ENCODE measurements at places on chromosomes 7 and 10.

GRCh38 chr7:121180436-121181063, 148.2 kb upstream of the WNT16 start:
- no peak for DNase-seq

DNA sequence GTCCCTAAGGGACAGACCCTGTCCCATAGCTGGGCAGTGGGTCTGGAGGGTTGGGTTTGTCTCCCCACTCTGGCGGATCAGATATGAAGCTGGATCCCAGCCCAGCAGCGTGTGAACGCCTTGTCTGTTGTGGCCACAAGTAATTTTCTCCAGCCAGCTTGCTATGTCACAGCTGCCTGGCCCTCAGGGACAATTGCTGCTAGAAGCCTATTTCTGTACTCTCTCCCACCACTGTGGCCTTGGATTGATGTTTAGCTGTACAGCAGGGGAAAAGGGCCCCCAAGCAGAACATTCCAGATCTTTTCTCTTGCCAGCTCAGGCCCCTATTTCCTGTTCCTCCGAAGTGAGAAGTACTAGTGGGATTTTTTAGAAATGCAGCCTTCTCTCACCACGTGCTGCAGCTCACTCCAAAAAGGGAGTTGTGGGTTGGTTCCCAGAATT, 53.5 kb upstream of the WAC start:
- DNase-seq: no peak

GRCh38 chr7:105269397-105269796, 119.3 kb downstream of the SRPK2 start:
- no peak for DNase-seq

DNA sequence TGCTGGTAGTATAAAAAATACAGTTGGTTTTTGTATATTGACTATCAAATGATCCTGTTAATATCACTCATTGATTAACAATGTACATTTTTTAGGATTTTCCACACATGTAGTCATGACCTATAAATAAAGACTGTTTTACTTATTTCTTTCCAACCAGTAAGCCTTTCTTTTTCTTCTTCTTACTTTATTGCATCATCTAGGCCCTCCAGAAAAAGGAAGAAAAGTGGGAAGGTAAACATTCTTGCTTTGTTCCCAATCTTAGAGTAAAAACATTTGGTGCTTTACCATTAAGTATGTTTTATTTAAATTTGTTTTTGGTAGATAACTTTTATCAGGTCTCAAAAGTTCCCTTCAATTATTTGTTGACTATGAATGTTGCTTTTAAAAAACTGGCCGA, 47.1 kb upstream of the CCNY start:
- DNase-seq: no peak

GRCh38 chr7:72163271-72163670, 248.9 kb downstream of the CALN1 start:
- no peak for DNase-seq

- DNase-seq: no peak
These were observed 46.0 kb downstream of the RASGEF1A start for GRCh38 chr10:43220657-43221418.

- no peak for DNase-seq
These were observed 1.0 kb downstream of the EBF3 start for GRCh38 chr10:129962872-129963640.

- no peak for DNase-seq
These were observed 402.6 kb downstream of the NRG3 start for GRCh38 chr10:82277591-82277990.

DNA sequence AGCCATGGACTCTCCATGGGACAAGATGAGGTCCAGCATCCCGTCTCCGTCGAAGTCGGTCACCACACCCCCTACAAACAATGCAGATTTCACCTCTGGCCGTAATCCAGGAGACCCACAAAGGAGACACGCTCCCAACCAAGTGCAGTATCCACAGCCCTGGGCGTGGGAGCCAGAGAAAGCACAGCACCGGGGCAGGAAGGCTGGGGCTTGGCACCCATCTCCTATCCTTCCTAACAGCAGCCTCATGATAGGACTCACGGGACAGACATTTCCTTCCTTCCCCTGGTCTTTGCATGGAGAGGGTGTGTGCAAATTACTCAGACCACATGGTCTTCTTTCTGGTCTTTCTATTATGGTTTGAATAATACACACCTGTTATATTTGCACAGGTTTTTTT, 46.3 kb downstream of the GOLGA7B start:
- DNase-seq: no peak

DNA sequence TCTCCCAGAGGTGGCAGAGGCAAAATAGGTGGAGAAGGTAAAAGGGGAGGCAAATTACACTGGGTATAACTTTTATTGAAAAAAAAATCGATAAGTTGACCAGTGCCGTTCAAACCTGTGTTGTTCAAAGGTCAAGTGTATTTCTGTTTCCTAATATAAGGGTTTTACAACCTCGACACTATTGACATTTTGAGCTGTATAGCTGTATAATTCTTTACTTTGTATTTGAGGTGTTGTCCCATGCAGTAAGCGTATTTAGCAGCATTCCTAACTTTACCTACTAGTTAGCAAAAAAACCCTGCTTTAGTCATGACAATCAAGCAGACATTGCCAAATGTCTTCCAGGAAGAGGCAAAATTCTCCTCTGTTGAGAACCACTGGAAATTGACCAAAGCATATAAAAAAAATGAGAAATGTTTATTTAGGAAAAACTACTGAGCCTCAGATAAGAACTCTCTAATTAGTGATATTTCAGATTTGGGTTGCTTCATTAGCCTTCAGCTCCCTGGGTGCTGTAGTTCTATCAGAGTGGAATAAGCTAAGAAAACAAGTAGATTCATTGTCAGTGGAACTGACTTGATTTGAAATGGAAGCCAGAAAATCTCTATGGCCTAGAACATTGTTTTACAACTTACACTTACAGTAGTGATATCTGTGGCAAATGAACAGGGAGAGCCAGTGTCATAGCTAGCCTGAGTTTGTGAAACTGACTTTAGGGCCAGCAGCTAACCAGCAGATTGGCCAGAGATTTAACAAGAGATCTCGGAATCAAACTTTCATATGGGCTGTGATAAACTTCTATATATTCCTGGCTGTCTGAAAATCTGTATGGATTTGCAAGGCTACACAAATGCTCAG, 331.6 kb downstream of the DGKB start:
- DNase-seq: no peak

DNA sequence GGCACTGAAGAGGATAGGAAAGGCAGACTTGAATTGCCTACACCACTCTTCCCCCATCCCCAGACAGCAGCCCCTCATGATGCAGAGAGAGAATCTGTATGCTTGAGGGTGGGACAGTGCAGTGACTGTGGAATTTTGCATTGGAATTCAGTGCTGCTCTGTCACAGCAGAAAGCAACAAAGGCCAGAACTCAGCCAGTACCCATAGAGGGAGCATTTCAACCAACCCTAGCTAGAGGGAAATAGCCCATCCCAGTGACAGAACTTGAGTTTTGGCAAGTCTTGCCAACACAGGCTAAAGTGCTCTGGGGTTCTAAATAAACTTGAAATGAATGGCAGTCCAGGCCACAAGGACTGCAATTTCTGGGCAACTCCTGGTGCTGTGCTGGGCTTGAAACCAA, 80.4 kb downstream of the TES start:
- DNase-seq: no peak

GRCh38 chr7:142094861-142095260, 16.7 kb upstream of the MGAM2 start:
- DNase-seq: no peak

DNA sequence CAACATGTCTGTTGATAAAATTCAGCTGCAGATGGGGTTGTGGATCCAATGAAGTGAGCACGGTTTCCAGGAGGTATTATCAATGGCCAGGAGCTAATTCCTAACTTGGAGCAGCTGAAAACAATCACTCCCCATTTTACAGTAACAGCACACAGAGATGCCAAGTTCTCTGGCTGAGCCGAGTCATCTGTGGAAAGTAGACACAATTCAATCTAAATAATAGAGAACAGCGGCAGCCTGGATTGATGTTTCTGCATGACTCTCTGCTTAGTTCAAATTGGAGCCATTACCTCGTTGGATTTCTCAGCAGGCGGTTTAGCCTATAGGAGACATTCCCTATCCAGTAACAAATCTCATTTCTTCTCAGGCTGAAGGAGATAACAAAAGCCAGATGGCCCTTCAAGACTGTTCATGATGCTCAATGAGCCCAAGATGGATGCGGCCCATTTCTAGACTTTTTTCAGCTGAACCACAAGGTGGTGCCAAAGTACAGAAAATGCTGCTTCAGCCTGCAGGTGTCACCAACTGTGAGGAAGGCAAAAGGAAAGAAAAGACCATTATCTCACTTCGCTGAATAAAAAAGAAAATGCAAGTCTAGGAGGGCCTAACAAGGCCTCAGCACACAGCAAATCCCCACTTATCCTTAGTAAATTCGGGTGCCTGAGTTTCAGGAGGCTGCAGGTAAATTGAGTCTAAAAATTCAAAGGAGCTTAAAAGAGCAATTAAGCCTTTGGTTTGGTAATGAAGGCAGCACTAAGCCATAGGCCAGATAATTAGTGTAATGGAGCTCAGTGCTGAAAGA, 83.7 kb downstream of the SLC16A9 start:
- DNase-seq: no peak

DNA sequence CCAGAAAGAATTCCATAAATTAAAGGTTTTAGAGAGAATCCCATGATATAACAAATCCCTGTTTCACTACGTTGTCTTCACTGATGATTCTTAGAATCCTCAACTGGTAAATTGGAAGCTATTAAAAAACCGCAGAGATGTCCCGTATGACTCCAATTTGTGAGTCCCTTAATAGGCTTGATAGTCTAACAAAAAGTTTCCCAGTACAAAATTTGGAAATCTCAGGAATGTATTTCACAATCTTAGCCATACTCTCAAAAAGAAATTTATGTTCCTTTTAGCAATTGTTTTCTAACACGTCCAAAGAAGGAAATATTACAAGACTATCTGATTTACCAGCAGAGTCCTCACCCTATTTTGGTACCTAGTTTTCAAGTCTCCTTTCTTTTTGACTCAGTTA, 2.5 kb downstream of the TES start:
- DNase-seq: no peak

GRCh38 chr10:49353895-49354566, 41.9 kb downstream of the DRGX start:
- no peak for DNase-seq

DNA sequence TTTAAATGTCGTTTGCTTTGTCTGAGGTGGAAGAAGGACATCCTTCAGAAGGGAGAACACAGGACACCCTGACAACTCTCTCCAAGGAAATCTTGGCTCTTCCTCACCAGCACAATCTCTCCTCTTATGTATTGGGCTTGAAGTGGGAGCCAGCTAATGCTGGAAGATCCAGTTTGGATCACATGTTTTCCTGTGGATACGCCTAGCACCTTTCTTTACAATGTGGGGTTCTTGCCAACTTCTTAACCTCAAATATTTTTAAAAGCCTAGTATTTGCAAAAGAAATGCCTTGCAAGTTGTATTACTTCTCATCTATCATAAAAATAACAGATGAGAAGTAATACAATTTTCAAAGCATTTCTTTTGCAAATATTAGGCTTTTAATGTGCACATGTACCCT, 76.4 kb downstream of the FRMD4A start:
- no peak for DNase-seq

- no peak for DNase-seq
These were observed 1.3 kb upstream of the ITPRIP start for GRCh38 chr10:104339469-104340110.

DNA sequence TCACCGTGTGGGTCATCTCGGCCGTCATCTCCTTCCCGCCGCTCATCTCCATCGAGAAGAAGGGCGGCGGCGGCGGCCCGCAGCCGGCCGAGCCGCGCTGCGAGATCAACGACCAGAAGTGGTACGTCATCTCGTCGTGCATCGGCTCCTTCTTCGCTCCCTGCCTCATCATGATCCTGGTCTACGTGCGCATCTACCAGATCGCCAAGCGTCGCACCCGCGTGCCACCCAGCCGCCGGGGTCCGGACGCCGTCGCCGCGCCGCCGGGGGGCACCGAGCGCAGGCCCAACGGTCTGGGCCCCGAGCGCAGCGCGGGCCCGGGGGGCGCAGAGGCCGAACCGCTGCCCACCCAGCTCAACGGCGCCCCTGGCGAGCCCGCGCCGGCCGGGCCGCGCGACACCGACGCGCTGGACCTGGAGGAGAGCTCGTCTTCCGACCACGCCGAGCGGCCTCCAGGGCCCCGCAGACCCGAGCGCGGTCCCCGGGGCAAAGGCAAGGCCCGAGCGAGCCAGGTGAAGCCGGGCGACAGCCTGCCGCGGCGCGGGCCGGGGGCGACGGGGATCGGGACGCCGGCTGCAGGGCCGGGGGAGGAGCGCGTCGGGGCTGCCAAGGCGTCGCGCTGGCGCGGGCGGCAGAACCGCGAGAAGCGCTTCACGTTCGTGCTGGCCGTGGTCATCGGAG, 1.8 kb downstream of the ADRA2A start:
- DNase-seq: no peak

GRCh38 chr7:55110282-55110992, 91.6 kb downstream of the EGFR start:
- DNase-seq: no peak

GRCh38 chr7:81929386-81929785, 159.5 kb upstream of the HGF start:
- DNase-seq: no peak

GRCh38 chr10:100735337-100736143, 9.8 kb upstream of the PAX2 start:
- DNase-seq: no peak

DNA sequence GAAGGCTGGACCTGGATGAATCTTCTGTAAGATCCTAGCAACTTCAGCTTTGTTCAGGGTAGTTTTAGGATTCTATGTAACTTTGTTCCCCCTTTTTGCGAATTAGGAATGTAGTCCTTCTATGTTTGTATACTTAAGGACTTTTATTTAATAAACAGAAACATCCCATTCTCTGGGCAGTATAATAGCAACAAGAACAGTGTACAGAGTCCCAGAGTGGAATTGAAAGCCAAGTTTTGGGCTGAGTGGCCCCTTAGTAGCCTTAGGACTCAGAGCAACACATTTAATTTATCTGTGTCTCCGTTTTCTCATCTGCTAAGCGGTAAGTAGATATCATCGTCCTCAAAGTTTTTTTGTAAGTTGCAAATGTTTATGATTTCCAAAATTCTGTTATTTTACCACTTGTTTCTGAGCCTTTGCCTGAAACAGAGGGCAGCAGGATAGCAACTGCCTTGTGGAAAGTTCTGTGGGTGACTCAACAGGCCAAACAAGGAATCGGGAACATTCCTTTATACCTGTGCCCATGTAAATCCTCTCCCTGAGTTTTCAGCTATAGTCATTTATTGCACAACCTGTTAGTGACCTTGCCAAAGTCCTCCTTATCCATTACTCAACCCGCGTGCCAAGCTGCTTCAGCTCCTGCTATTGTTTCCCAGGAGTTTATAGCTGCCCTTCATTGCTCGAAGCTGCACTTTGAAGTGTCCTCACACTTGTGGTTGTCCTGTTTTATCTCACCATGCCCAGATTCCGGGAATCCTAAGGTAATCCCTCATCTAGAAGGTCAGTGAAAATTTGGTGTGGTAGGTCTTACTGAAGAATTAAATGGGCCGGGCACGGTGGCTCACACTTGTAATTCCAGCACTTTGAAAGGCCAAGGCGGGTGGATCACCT, 199.1 kb upstream of the AHR start:
- no peak for DNase-seq

DNA sequence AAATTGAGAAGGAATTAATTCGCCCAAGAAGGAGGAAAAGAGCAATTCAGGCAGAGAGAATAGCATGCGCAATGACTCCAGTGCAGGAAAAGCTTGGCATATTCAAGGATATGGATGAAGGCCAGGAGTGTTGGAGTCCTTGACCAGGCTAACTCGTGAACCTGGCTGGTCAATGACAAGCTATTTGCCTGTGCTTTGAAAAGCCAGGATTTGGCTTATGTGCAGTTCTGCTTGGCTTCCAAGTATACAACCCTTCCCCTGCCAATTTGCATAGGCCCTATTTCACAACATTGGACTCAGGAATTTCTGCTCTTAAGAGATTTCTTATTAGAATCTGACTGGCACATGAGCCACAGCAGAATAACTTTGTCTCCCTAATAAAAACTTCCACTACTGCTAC, 72.3 kb upstream of the SP8 start:
- no peak for DNase-seq
